ENCODE measurements at places on chromosomes 7 and 10.

DNA sequence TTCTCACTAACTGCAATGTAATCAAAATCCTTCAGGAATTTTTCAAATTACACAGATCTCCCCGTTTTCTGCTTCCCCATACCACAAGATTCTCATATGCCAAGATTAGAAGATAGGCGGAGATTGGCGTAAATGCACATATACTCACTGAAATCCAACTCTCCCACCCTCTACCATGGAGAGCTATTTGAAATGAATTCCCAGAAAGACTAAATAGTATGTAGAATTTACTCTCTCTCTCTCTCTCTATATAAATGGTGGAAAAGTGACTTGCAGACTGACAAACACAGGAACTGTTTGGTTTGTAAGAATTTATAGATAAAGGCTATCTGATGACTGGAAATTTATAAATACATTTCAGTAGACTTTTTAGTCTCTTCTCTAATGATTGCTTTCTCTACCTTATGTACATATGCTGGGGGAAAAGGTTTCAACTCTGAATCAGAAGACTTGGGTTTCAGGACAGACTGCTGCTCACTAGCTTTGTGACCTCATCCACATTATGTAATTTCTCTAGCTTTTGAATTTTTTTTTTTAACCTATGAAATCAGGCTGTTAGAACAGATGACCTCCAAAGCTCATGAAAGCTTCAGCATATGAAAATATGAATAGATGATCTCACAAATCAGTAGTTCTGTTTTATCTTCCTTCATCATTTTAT is 67.8 kb upstream of the CSTF2T start:
- DNase-seq, result no peak

DNA sequence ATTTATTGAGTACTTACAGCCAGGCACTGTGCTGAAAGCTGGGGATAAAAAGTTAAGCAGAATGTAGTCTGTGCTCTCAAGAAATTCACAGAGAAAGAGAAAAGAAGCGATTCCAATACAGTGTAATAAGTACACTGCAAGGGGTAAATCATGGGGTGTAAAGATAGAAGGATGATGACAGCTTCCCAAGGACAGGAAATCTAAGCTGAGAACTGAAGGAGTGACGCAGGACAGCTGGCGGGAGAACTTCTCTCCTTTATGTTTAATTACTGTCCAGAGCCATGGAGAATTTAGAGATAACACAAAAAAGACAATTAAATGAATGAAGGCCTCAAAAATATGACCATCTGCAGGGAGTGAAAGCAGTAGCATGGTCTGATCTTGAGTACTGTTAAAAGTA is 34.8 kb downstream of the C7orf33 start:
- DNase-seq, result no peak

DNA sequence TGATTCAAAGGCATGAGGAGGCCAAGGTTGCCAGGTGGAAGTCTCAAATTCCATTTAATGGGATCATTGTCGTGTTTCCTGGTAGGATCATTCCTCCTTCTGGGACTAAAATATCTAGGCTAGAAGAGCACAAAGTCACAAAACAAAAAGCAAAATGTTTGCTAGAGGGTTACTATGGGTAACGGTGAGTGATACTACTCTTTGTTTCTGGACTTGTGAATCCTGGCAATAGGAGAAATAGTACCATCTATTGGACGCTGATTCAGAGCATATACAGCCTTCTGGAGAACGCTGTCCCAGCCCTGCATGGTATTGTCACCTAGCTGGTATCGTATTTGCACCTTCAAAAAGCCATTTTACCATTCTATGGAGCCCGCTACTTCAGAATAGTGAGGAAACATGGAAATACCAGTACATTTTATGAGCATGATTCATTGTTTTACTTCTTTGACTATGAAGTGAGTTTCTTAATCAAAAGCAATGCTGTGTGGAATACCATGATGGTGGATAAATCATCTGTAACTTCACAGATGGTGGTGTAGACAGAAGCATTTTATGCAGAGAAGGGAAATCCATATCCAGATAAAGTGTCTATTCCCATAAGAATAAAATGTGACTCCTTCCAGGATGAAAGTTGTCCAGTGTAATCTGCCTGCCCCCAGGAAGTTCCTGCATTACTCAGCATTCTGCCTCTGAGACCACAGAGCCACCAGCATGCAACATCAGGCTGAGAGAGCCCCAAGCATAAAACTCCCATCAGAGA is 361.0 kb downstream of the ETV1 start:
- DNase-seq, result no peak

DNA sequence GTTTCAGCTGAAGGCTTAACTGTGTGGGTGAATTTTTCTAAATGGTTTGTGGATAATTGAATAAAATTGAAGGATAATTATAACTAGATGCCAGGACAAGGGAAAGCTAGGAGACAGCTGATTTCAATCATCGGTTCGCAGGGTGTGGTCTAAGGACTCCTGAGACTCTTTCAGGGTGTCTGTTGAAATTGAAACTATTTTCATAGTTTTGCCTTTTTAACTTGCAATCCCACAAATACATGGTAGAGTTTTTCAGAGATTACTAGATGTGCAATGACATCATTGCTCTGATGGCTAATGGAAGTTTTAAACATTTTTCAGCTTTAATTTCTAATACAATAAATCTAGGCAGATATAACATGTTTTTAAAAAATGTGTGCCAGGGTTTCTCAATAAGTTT is 18.5 kb downstream of the TRUB1 start:
- no peak for DNase-seq

DNA sequence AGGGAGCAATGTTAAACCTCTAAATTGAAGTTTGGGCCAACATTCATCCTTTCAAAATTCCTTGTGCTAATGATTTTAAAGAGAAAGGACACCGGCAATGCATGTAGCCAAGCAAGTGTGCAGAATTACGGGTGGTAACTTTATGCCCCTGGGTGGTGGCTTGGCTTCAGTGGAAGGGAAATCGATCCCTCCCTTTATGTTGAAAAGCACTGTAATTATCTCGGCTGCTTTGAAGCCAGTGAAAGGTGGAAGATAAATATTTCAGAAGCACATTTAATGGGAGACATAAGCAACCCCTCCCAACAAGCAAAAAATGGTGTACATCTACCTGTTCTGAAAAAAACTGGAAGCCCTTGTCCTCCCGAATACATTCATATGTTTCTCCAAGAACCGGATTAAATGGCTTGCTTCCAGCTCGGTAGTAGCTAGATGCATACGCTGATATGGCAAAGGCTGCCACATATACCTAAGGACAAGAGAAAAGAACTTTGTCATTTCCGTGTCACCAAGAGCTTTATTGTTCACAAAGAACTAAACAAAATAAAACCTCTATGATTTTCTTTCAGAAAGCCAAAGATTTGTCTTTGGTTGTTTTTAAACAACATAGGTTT is 73.3 kb upstream of the GSDME start:
- no peak for DNase-seq

DNA sequence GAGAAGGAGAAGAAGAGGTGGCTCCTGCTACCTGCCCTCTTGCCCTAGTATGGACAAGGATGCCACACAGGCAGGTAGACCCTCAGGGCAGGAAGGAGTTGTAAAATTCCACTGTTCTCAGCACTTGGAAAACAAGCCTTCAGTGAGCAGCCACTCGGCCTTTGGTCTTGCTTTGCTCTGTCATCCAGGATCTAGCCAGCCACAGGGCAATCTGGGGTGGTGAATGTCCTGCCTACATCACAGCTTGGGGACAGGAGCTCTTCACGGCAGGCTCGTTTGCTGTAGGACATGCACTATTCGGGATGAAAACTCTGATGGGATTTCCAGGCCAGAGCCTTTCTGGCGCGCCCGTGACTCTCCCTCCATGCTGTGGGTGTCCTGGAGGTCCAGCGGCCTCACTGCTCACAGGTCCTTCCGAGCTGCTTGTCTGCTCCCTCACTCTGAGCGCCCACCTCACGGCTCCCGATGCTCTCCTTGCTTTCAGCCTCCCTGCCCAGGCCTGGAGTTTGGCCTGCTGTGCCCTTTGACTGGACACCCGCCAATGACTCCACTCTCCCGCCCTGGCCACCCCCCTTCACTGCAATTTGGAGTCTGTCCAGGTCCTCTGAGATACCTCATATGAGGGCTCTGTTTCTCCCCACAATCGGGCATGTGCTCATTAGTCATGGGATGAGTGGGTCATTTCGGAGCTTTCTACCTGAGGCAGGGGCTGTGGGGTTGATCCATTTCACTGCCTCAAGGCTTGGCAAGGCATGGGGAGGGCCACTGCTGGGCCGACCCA is 227.2 kb upstream of the GRB10 start:
- no peak for DNase-seq

GRCh38 chr10:494149-494542 is 195.3 kb downstream of the DIP2C start:
- no peak for DNase-seq
